ENCODE measurements at places on chromosomes 6 and 20.

- DNase-seq, result no peak
Observed at GRCh38 chr6:131062241-131063027, 611 bp downstream of the EPB41L2 start.

DNA sequence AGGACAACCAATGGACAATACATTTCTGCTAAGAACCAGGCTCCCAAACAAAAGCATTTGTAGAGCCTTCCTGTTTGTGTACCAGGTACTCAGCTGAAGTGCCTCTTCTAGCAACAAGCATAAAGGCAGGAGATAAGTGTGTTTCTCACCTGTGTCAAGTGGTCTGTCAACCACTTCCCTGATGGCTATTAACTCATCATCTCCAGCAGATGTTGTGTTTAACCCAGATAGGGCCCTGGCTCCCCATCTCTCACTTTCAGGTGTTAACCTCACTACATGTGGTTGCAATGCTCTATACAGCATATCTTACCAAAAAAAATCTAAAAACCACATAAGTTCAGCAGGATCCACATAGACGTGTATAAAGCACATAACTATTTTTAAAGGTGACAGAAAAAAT, 9.6 kb upstream of the IL17A start:
- no peak for DNase-seq

- no peak for DNase-seq
Observed at GRCh38 chr6:43913375-43914271, 143.6 kb downstream of the VEGFA start.

- no peak for DNase-seq
Observed at GRCh38 chr6:97765461-97765860, 482.4 kb upstream of the MMS22L start.

- no peak for DNase-seq
Observed at GRCh38 chr20:12166053-12166717, 248.5 kb downstream of the BTBD3 start.

- no peak for DNase-seq
Observed at GRCh38 chr20:2691127-2691526, 1.5 kb upstream of the EBF4 start.

- DNase-seq, result no peak
Observed at GRCh38 chr6:108804956-108805355, 43.3 kb upstream of the ARMC2 start.

GRCh38 chr6:5671601-5672559, 334.8 kb downstream of the NRN1 start:
- no peak for DNase-seq

DNA sequence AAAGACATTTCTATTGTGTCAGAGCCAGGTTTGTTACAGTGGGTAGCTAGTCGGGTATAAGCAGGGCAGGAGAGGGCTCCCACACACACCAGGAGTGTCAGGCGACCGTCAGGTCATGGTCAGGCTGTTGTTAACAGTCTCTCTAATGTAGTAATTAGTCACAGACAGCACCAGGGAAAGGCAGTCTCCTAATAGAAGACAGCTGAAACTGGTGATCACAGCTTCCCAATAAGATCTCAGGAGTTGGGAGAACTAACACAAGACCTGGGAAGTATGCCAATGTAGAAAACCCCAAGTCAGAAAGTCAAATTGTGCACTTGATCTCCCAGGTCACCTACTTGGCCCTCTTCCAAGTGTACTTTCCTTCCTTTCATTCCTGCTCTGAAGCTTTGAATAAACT, 53.0 kb upstream of the GPR6 start:
- no peak for DNase-seq

- peak; percentile 56 for DNase-seq
Observed at GRCh38 chr20:60300374-60300773, 342.2 kb downstream of the CDH26 start.

All from NCI-H748 treated with DMSO at 0.1 percent for 48 hours (cell line).